NCI-H1105 treated with DMSO at 0.1 percent for 48 hours (cell line): ENCODE measurements at places on chromosomes 7 and 10.

- DNase-seq = no peak
Measured at GRCh38 chr10:102298899-102299298, 53.6 kb downstream of the GBF1 start.

GRCh38 chr7:50037086-50037485 lies 56.0 kb downstream of the ZPBP start:
- DNase-seq = no peak

GRCh38 chr10:22451346-22451745 lies 106.0 kb downstream of the SPAG6 start:
- DNase-seq = no peak

DNA sequence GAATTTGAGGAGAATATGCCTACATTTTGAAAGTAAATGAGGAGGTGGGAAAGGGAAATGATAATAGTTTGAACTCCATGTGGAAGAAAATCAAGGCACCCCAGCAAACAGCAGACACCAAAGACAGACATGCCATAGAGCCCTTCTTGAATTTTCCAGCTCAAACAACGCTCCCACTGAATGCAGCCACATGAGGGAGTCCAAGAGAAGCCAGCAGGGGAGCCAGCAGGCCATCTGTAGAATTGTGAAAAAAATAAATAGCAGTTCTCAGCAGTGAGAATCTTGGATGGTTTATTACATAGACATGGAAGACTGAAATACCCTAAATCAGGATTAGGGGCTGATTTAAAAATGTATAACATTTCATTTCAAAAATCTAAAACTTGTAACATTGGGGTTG lies 1567.3 kb upstream of the LRRTM3 start:
- peak; percentile 4 for DNase-seq

DNA sequence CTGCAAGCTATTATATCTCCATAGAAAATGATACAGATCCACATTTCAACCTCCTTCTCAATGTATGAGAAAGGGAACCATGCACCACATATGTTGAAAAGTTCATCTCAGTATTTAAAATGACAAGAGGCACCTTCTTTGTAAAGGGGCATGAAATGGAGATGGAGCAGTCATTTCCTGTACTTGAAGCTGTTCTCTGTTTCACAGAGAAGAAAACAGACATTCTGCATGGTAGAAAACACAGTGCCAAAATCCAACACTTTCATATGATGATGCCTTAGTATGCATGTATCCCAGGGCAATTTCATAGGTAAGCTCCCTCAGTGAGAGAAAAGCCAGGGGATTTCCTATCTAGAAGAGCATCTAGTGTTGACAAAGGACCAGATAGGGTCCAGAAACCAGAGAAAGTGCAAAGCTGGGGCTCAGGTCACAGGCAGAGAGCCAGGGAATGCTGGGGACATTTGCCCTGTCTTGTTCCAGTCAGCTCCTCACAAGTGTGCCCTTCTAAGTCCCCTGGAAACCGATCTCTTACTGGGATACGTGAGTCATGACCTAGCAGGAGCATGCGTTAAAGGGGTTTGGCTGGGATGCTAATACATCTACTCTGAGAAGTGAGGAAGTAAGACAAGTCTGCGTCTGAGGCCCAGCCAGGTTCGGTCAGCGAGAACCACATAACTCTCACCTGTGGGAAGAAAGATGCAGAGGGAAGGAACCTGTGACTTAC lies 118.7 kb downstream of the ICA1 start:
- no peak for DNase-seq

- no peak for DNase-seq
Measured at GRCh38 chr10:91032611-91033206, 111.8 kb upstream of the ANKRD1 start.

DNA sequence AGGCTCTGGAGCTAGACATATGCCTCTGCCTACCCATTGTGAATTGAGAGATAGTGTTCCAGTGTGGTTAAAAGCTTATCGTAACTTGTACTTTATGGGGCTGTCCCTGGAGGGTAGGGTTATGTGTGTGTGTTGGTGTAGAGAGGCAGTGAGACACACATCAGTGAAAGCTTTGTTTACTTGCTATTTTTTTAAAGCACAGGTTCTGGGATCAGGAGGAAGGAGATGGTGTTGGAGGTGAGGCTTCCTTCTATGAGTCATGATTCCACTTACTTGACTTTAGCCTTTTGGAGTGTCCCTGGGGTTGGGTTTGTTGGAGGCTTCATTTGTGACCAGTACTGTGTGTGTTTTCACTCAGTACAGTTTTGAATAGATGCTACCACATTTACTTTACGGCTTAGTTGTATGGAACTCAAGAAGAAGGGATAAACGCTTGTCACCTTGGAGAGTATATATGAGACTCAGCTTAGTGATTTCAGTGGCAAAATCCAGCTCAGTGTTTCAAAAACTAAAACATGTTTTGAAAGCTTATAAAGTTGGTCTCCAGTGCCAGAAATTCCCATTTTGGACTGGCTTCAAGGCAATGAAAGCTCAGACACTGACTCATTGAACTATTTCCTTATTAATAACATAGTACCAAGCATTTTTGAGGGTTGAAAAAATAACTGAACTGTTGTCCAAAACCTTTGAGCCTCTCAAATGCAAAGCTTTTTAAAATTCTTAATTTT lies 106.2 kb downstream of the PLXDC2 start:
- DNase-seq = no peak

DNA sequence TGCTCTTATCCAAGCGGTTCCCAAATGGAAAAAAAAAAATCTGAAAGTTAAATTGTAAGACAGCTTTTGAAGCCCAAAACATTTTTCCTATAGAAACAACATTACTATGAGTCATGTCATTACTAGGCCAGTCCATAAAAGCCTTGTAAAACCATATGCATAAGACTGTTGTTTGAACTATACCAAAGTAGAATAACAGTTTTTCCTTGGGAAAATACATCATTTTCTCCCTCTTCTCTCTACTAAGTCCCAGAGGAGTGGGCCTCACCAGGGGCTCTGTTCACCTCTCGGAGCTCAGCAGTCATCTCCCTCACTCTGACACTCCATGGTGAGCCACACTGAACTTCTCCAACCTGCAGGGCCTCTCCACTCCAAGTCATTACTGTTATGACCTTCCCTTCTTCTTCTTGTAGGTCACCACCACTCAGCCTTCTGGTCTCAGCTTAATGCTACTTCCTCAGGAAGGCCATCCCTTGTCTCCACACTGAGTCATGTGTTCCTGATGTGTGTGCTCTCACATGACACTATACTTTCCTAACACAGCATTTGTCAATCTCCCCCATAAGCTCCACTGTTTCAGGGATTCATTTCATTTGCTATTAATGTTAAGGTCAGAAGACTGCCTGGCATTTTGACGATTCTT lies 32.5 kb downstream of the ZNF438 start:
- DNase-seq = no peak

DNA sequence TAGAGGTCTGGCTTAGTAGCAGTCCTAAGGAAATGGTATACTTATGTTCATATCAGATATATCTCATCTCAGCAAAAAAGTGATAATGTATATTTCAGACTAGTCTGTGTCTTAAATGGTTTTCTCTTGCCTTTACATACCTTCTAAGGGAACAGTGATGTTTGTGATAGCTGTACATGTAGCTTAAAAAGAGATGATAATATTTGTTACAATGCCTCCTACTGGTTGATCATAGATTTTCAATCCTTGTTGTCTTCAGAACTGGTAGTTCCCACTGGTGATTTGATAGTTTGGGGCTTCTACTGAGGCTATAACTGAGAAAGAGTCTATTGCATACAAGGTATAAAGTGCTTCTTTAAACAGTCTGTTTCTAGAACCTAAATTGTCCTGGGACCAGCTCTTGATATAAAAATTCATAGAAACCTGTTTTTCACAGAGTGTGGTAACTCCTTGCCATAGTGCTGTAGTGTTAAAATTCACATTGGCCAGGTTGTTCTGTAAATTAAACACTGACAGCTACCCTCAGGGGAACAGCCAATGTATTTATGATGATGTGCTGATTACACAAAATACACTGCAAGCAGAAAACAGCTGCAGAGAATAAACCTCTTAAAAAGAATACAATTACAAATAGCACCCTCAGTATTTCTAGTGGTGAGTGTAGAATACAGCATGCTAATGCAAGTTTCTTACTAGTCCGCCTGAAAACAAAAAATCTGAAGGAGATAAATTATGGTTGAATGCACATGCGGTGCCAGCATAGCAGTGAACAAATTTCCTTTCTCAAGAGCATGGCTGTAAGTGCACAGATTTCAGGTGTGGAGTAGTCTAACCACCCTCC lies 90.3 kb downstream of the BTRC start:
- peak; percentile 8 for DNase-seq

DNA sequence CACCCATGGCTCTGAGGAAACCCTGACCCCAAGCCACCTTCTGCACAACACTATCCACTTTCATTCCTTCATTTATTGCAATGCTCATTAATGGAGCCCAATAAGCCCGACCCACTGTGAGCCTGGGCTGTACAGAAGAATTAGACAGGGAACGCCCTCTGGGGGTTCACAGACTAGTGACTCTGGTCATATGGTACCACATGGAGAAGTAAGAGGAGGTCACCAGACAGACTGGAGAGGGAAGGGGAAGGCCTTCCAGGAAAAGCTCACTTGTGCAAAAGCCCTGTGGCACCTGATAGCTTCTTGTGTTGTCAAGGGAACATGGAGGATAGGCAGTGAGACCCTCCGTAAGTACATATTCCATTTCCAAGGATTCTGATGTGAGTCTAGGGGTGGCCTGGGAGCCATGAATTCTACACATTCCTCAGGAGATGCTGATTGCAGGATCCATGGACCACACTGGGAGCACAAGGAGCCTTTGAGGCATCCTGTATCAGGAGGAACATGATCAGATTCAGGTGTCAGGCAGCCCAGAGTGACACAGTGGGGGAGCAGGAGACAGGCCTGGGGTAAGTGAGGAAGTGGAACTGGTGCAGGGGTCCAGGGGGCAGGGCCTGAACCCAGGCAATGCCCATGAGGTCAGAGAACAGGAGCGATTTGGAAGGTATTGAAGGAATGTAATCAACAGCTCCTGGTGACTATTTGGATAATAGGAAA lies 19.9 kb downstream of the TMEM72 start:
- DNase-seq = no peak

DNA sequence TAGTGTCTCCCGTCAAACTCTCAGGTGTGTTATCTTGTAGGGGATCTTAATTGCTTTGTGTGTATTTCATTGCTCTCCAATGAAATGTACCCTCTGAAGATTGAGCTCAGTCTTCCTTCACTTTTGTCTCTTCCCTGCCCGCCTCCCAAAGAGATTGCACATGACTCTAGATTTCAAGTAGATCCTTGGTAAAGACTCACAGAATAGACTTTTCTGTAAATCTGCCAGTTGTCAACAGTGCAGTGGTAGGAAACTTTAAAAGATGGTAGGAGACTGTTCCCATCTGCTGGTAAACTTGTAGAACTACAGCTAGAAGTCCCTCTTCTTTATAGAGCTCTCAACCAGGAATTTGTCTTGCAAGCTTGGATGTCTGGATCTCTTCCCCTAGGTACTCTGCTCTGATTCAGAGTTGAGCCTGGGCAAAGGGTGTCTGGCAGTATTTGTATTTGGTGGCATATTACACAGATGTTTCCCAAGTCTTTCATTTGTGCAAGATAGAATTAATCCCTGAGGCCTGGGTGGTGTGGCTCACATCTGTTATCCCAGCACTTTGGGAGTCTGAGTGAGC lies 9.6 kb downstream of the CCL26 start:
- DNase-seq = peak; percentile 72

GRCh38 chr10:103120977-103121735 lies 71.9 kb downstream of the NT5C2 start:
- no peak for DNase-seq

- DNase-seq = no peak
Measured at GRCh38 chr7:43242628-43243255, 130.3 kb downstream of the HECW1 start.

DNA sequence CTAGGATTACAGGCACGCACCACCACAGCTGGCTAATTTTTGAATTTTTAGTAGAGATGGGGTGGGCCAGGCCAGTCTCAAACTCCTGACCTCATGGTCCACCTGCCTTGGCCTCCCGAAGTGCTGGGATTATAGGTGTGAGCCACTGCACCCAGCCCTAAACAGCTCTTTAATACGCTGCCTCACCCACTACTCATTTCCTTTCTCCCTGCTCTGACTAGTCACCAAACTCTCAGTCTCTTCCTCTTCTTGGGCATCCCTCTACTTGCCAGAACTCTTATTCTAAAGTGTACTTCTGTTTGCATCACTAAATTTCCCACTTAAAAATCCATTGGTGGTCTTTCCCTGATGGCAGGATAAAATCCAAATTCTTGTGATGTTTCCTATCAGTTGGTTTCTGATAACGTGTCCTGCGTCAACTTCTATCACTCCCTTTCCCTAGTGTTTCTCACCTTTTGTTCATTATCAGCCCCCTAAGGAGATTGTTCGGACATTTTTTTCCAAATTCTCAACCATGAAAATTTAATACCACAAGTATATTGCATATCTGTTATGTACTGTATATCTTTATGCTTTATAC lies 124.7 kb downstream of the CUBN start:
- DNase-seq = no peak

- peak; percentile 6 for DNase-seq
Measured at GRCh38 chr10:32256613-32257437, 90.1 kb downstream of the EPC1 start.

- no peak for DNase-seq
Measured at GRCh38 chr7:22812353-22812752, 10.3 kb downstream of the TOMM7 start.

GRCh38 chr10:133394801-133395221 lies 854 bp downstream of the MTG1 start:
- no peak for DNase-seq

- DNase-seq = no peak
Measured at GRCh38 chr7:99539213-99539811, 12.6 kb downstream of the FAM200A start.

GRCh38 chr7:103811997-103812396 lies 177.5 kb downstream of the RELN start:
- DNase-seq = no peak

DNA sequence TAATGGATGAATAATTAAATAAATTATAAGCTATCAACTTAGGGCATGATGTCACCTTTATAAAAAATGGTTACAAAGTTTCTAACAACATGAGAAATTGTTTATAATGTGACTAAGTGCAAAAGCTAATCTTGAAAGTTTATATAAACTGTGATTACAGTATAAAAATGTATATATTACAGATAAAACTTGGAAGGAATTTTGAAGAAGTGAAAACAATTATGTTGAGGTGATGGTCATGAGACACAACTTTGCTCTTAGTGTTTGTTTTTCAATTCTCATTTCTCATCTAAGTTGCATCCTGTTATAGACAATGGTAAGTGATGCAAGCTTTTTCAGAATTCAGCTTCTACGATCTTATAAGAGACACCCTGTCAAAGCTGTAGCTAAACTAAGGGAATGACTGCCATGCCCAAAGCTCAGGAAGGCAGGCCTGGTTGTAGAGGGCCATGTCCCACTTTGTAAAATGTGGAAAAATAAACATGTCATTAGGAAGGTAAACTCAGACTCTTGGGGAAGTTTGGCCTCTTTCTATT lies 23.9 kb downstream of the MACC1 start:
- DNase-seq = no peak

- no peak for DNase-seq
Measured at GRCh38 chr7:78472519-78472918, 673.9 kb downstream of the PHTF2 start.
